Occipital lobe (tissue), 3 donors: ENCODE measurements at places on chromosomes 16 and 17. TPM values are rescaled to one million over a fixed set of nuclear protein-coding genes. Genes with fewer than 3 reads are reported as not detected.

GRCh38 chr17:4534515-4534914 is 20.7 kb downstream of the MYBBP1A start:
- no peak for DNase-seq

Gene HOXB1
- total RNA-seq = not detected

Gene COASY
- 3.6 TPM for total RNA-seq

GRCh38 chr17:56994009-56994792 is 16.3 kb downstream of the SCPEP1 start:
- DNase-seq = no peak

- no peak for DNase-seq
Measured at GRCh38 chr16:57634171-57634570, 5.7 kb downstream of the ADGRG1 start.
